Activated CD8-positive, alpha-beta memory T cell treated with anti-CD3 and anti-CD28 coated beads for 1 hour (primary cell): ENCODE measurements at places on chromosomes 11 and 22.

- no peak for DNase-seq
Observed at GRCh38 chr11:60993615-60994014, 22.1 kb downstream of the CD6 start.

DNA sequence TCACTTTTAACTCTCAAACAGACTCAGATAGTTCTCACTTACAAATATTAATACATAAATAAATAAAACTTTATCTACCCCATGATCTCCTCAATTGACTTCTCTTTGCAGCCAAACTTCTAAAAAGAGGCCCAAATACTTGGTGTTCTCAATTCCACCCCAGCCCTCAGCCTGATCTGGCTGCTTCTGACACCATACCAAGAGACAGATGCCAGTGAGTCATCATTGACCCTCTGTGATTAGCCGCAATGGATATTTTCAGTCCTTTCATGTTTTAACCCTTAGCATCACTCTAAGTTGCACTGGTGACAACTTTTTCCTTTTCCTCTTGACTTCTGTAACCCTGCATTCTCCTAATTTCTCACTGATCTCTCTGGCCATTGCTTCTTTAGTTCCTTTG, 184.1 kb upstream of the ARHGAP20 start:
- DNase-seq, result no peak

- DNase-seq, result no peak
Observed at GRCh38 chr22:30673136-30673535, 5.5 kb upstream of the DUSP18 start.

- no peak for DNase-seq
Observed at GRCh38 chr11:65945430-65945911, at the start of gene TSGA10IP. TSGA10IP (plus strand) TSS chr11:65945480; CDS start chr11:65945676, 196 bp downstream.

GRCh38 chr22:42317691-42318547, 47.5 kb upstream of the TCF20 start:
- DNase-seq, result no peak

DNA sequence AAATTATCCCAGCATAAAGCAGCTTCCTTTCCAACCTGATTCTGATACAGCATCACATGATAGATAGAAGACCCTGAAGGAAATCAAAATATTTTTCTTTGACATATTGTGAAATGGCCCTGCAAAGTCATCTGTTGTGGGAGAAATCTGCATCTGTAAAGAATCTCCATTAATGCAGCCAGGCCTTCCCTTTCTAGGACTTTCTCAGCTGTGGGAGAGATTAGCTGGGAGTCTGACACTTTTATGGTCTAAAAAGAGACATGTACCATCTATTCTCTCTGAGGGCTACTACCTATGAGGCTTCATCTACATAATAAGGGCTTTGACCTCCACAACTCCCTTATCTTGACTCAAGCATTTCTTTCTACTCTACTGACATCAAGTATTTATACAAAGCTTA, 238.1 kb downstream of the SWAP70 start:
- no peak for DNase-seq

GRCh38 chr22:20436768-20437612, 635 bp downstream of the SCARF2 start:
- no peak for DNase-seq

- no peak for DNase-seq
Observed at GRCh38 chr11:1293619-1294015, 15.8 kb downstream of the TOLLIP start.

DNA sequence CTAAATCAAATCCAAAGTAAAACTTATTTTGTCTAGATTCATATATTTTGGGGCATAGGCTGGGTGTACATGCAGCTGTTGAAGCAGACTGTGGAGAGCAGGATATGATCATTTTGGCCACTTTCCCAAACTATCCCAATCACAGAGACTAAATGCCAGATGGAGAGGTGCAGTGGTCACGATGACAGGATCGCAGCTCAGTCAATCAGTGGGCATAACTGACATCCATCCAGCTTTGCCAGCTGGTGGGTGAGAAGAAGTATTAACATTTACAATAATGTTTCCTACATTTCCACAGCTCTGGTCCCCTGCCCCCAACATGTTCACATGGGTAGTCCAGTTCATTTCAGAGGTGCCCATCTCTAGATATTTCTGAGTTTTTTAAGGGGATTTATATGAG, 255.5 kb upstream of the SESN3 start:
- DNase-seq, result no peak

- no peak for DNase-seq
Observed at GRCh38 chr11:111733016-111733415, 33.2 kb downstream of the PPP2R1B start.

- DNase-seq, result no peak
Observed at GRCh38 chr11:86812322-86812670, 12.0 kb downstream of the PRSS23 start.

GRCh38 chr11:69774354-69775162, 583 bp downstream of the FGF4 start:
- DNase-seq, result no peak
